Activated CD4-positive, CD25-positive, alpha-beta regulatory T cell treated with anti-CD3 and anti-CD28 coated beads, Interleukin-2, amount 50 U/mL, for 24 hours (primary cell): ENCODE measurements at places on chromosomes 12 and 14.

DNA sequence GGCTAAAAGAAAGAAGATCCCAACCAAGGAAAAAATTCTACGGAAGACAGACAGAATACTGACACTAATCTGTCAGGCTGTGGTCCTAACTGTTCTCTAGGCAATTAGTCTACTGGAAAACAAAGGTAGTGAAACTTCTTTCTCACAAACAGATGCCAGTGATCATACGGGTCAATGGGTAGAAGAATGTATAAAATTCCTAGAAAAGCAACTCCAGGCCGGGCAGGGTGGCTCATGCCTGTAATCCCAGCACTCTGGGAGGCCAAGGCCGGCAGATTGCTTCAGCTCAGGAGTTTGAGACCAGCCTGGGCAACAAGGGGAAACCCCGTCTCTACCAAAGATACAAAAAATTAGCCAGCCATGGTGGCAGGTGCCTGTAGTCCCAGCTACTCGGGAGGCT is 64.8 kb downstream of the HECTD4 start:
- no peak for ATAC-seq

GRCh38 chr14:49881350-49882001 is 11.4 kb upstream of the ARF6 start:
- no peak for ATAC-seq

GRCh38 chr12:106033161-106033675 is 105.5 kb downstream of the NUAK1 start:
- ATAC-seq: no peak

DNA sequence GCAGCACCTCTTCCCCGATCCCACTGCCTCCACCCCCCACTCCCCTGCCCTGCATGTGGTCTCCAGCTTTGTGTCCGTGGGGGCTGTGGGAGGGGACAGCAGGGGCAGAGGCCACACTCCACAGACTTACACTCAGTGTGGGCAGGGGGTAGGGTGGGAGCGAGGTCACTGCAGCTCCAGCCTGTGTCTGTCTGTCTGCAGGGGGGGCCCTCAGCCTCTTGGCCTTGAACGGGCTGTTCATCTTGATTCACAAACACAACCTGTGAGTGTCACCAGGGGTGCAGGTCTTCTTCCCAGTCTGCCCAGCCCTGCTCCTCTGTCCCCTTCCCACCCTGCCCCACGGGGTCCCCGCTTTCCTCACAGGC is 6.5 kb downstream of the NOC4L start:
- ATAC-seq: no peak

- ATAC-seq: no peak
Observed at GRCh38 chr12:105214670-105215375, 21.2 kb downstream of the APPL2 start.

DNA sequence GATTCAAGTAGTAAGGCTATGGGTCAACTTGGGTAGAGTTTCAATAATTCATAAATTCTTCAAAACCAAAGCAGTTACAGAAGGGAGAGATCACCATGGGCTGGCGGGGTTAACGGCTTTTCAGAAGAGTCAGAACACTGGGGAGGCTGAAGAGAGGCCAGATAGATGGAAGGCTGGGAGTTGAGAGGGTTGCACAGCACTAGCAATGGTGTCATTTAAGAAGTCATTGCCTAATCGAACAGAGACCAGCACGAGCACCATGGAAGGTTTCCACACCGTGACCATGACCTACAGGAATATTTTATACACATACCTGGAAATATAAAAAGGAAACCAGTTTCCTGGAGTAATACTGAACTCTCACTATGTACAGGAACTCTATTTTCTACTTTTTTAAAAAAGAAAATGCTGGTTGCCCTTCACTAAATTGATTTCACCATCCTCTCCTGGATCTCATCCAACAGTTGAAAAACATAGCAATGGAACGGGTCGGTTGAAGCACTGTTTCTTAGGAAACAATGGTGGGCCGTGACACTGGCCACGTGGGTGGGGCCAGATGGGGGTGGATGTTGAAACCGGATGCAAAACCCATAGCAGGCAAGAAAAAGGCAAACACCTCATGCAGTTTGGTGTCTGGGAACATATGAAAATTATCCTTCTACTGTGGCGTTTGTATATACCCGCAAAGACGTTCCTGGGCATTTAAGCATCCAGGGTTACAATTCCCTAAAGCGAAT is 38.0 kb upstream of the RIN3 start:
- no peak for ATAC-seq

GRCh38 chr14:37587881-37588666 is 7.0 kb downstream of the FOXA1 start:
- ATAC-seq: no peak

GRCh38 chr12:128224226-128224625 is 42.7 kb upstream of the TMEM132C start:
- no peak for ATAC-seq

DNA sequence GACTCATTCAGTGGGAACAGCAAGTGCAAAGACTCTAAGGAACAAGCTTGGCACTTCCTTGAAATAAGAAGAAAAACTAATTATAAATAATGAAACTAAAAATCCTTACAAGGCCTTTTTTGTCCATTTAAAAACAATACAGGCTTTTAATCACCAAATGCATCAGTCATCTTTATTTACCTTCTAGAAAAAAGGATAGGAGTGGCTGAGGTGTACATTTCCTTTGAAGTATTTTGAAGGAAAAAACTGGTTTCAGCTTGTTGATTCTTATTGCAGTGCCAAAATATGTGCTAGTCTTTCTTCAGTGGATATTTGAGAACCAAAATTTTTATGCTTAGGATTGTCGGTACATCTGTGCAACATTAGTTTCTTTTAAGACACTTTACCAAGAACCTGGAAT is 29.8 kb downstream of the MED21 start:
- no peak for ATAC-seq
